Upper lobe of left lung (tissue), 6 donors: ENCODE measurements at places on chromosomes 1 and 21. TPM values are rescaled to one million over a fixed set of nuclear protein-coding genes. Genes with fewer than 3 reads are reported as not detected.
A peak's percentile ranks its signal among the peaks of the same experiment; 100 is the strongest.

DNA sequence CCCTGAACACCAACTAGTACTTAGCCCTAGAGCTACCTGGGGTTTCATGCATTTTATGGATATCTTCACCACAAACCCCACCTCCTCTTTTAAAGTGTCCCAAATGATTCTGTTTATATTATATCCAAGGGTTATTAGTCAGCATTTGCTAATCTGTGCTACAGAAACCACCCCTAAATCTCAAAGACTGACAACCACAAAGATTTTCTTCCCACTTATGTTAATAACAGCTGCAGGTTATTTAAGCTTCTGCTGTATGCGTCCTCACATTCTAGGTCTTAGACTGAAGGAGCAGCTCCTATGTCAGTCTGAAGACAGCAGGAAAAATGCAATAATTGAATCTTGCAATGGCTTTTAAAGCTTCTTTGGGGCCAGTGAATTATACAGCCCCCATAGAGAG lies 11.2 kb upstream of the PHC2 start:
- H3K27ac ChIP-seq, result no peak overlapping the region
- H3K27me3 ChIP-seq, result no peaks in the 10 kb centered on the region
- H3K36me3 ChIP-seq, result no peaks in the 10 kb centered on the region
- no peaks in the 10 kb centered on the region for H3K4me1 ChIP-seq
- H3K4me3 ChIP-seq, result no peak overlapping the region
- no peak for DNase-seq

DNA sequence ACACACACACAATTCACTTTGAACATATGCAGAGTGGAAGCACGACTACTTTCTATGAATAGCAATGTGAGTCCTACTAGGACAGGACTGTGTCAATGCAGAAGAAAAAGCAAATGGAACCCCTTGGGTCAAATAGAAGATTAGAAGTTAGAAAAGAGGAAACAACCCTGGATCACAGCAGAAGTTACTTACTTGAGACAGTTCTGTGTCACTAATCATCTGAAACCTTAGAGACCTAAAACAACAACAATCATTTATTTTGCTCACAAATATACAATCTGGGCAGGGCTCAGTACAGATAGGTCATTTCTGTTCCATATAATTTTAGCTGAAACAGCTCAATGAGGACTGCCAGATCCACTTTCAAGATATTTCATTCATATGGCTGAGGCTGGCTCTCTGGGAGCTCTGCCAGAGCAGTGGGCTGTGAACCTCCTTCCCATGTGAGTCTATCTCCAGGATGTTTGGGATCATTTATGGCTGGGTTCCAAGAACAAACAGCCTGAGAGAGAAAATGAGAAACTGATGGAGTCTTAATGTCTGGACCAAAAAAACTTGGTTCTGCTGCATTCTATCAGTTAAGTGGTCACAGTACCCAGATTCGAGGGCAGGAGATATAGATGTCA lies 42.5 kb upstream of the IL10 start:
- no peak for DNase-seq
- H3K36me3 ChIP-seq, result no peaks in the 10 kb centered on the region

DNA sequence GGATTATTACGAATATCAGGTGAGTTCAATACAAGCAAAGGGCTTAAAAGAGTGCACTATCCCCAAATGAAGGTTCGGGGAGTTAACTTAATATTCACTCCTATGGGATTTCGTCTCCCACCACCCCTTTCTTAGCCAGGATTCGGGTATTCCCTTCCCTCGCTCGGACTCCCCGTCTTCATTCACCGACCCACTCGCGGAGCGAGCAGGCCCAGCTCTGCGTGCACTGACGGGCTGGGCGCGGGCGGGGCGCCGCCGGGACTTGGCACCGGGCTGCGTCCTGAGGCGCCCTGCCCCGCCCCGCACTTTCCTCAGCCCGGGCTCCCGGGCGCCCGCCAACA lies 7.7 kb upstream of the MPZL1 start:
- H3K27me3 ChIP-seq, result no peaks in the 10 kb centered on the region
- peaks cover 18% of the 10 kb centered on the region for H3K4me1 ChIP-seq
- H3K27ac ChIP-seq, result peak overlapping the region; percentile 86
- DNase-seq, result peak; percentile 91
- H3K4me3 ChIP-seq, result peak overlapping the region; percentile 68

NCAM2 gene
- 3.1 TPM for total RNA-seq

GRCh38 chr1:55635856-55636255 lies 420.7 kb upstream of the USP24 start:
- H3K4me3 ChIP-seq, result no peak overlapping the region
- no peaks in the 10 kb centered on the region for H3K36me3 ChIP-seq
- H3K27ac ChIP-seq, result no peak overlapping the region
- H3K27me3 ChIP-seq, result no peaks in the 10 kb centered on the region
- DNase-seq, result no peak
- no peaks in the 10 kb centered on the region for H3K4me1 ChIP-seq

NKAIN1 gene
- total RNA-seq, result not detected

DNA sequence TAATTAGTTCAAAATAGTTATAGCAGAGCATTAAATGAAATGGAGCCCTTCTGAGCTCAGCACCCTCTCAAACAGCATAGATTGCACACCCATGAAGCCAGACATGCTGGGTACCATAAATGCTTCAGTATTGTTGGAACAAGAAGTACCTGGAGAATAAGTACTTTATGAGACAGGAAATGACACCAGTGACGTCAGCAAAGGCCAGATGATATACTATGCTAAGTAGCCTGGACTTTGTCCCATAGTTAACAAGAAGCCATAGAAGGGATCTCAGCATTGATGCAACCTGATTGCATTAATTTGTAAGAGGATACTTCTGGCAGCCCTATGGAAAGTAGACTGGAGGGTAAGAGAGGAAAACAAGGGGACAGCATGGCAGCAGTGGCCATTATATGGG lies 16.3 kb upstream of the GADD45A start:
- no peak for DNase-seq
- H3K4me1 ChIP-seq, result no peaks in the 10 kb centered on the region
- H3K36me3 ChIP-seq, result no peaks in the 10 kb centered on the region

GRCh38 chr1:154445040-154445472 lies 39.9 kb downstream of the IL6R start:
- DNase-seq, result no peak
- H3K27me3 ChIP-seq, result no peaks in the 10 kb centered on the region
- H3K36me3 ChIP-seq, result peaks cover 40% of the 10 kb centered on the region
- peak overlapping the region; percentile 3 for H3K27ac ChIP-seq

DNA sequence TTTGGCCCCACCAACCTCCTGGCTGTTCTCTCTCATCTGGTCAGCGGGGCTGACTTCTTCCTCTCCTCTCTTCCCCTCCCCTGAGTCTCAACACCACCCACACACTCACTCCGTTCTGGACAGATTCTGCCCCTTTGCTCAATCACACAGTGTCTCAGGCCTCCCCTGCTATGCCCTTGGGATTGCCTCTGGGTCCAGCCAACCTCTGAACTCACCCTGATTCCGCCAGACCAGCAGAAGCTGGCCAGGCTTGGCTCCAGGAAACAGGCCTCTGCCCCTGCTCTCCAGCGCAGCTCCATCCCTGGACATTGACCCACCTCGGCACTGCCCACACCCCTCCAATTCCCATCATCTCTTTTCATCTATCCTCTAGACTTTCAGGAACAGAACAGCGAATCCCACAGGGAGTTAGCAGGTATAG lies 22.1 kb downstream of the AHDC1 start:
- H3K4me3 ChIP-seq, result no peak overlapping the region
- no peak for DNase-seq
- peak overlapping the region; percentile 45 for H3K27ac ChIP-seq
- H3K4me1 ChIP-seq, result peaks cover 11% of the 10 kb centered on the region
- no peaks in the 10 kb centered on the region for H3K27me3 ChIP-seq
- H3K36me3 ChIP-seq, result no peaks in the 10 kb centered on the region

MYOM3 gene
- total RNA-seq, result 0.20 TPM

- no peak for DNase-seq
- H3K27ac ChIP-seq, result no peak overlapping the region
- no peaks in the 10 kb centered on the region for H3K27me3 ChIP-seq
- no peak overlapping the region for H3K4me3 ChIP-seq
- H3K36me3 ChIP-seq, result no peaks in the 10 kb centered on the region
These were observed 867.3 kb downstream of the TTLL7 start for GRCh38 chr1:83131692-83131955.

TRAF3IP3 gene
- 13.3 TPM for total RNA-seq

LCE2D gene
- not detected for total RNA-seq

DNA sequence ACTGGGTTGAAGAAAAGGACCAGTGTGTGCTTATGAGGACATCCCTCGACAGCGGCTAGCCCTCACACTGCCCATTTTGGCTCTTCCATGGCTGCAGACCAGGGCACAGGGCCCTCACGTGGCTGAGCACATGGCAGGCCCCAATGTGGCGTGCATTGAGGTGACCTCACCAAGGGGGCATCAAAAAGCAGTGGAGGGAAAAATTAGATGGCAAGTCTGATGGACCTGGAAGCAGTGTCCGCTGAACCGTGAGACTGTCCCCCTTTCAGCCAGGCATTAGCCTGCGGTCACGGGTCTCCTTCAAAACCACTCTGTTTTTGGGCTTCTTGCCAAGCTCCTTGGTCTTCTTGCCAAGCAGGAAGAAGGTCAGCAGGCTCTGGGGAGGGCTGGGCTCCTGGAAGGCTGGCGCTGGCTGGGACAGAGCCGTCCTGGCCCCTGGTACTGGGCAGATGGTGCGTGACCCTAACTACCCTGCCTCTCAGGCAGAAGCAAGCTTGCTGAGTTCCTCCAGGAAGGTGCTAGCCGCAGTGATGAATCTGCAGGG lies 30.8 kb downstream of the TRIM67 start:
- H3K4me1 ChIP-seq, result peaks cover 6% of the 10 kb centered on the region
- H3K4me3 ChIP-seq, result no peak overlapping the region
- no peak overlapping the region for H3K27ac ChIP-seq
- no peaks in the 10 kb centered on the region for H3K27me3 ChIP-seq
- H3K36me3 ChIP-seq, result no peaks in the 10 kb centered on the region

- H3K4me1 ChIP-seq, result no peaks in the 10 kb centered on the region
- no peak overlapping the region for H3K4me3 ChIP-seq
- no peak overlapping the region for H3K27ac ChIP-seq
- H3K27me3 ChIP-seq, result no peaks in the 10 kb centered on the region
These were observed 258.9 kb upstream of the PROX1 start for GRCh38 chr1:213728593-213729536.

- H3K27ac ChIP-seq, result no peak overlapping the region
- H3K27me3 ChIP-seq, result no peaks in the 10 kb centered on the region
- no peaks in the 10 kb centered on the region for H3K4me1 ChIP-seq
- H3K4me3 ChIP-seq, result no peak overlapping the region
- no peaks in the 10 kb centered on the region for H3K36me3 ChIP-seq
These were observed 41.9 kb downstream of the CACNA1E start for GRCh38 chr1:181525104-181525721.

DNA sequence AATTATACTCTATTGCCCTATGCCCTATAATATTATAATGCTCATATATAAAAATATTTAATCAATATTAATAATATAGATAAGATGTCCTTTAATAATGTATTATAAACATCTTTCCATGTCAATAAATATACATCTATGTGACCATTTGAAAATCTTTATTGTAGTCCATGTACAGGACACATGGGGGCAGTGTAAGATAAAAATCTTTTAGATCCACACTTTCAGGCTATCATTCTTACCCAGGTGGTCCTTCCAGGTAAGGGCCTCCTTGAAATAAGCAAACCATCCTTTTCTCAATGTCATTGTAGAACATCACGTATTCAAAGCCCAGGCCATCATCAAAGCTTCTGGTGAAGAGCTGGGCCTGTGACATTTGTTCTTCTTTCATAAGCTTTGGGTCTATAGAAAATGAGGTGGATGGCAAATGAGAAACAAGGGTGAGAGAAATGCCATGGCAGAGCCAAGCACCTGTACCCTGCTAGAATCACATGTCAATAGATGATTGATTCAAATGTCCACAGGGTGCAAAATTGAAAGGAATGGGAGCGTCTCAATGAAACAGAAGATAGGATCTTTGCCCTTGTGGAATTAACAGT lies 20.2 kb downstream of the THEM4 start:
- peaks cover 19% of the 10 kb centered on the region for H3K36me3 ChIP-seq
- H3K4me3 ChIP-seq, result no peak overlapping the region
- H3K27me3 ChIP-seq, result no peaks in the 10 kb centered on the region
- DNase-seq, result no peak
- H3K27ac ChIP-seq, result no peak overlapping the region
- no peaks in the 10 kb centered on the region for H3K4me1 ChIP-seq

DNA sequence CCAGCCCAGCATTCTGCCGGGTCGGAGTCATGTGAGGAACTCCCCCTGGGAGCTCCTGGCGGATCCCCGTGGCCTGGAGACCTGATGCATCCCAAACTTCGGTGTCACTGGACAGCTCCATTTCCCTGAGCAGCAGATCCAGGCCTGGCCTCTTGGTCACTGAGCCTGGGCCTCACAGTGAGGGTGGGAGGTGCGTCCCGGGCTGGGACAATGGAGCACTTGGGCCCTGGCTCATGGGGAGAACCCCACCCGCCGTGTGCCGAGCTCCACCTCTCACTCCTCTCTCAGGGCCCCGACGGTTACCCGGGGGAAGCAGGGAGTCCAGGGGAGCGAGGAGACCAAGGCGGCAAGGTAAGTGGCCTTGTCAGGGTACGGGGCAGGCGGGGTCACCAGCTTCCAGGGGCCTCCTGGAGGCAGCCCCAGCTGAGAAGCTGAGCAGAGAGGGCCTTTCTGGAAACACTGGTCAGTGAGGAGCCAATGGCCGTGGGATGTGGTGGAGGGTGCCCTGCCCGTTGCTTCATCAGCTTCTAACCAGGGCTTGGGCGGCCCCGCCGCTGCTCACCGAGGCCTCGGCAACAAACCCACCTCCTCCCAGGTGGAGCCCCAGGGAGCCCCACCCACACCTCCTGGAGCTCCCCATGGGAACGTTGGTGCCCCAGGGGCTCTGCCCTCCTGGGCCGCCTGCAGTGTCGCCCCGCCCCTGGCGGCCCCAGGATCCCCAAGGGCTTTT lies 19.8 kb downstream of the COL6A2 start:
- no peaks in the 10 kb centered on the region for H3K36me3 ChIP-seq
- H3K4me3 ChIP-seq, result no peak overlapping the region
- H3K27ac ChIP-seq, result no peak overlapping the region
- no peaks in the 10 kb centered on the region for H3K27me3 ChIP-seq
- H3K4me1 ChIP-seq, result no peaks in the 10 kb centered on the region

GRCh38 chr1:60564916-60565750 lies 491.6 kb upstream of the C1orf87 start:
- DNase-seq, result no peak
- no peak overlapping the region for H3K4me3 ChIP-seq
- no peaks in the 10 kb centered on the region for H3K27me3 ChIP-seq
- no peak overlapping the region for H3K27ac ChIP-seq

AK5 gene
- total RNA-seq, result 0.74 TPM

- H3K27me3 ChIP-seq, result no peaks in the 10 kb centered on the region
- H3K4me3 ChIP-seq, result no peak overlapping the region
- no peaks in the 10 kb centered on the region for H3K36me3 ChIP-seq
- H3K27ac ChIP-seq, result no peak overlapping the region
- DNase-seq, result no peak
- no peaks in the 10 kb centered on the region for H3K4me1 ChIP-seq
These were observed 9.6 kb downstream of the STUM start for GRCh38 chr1:226558036-226558650.

GRCh38 chr1:224722838-224723237 lies 106.7 kb downstream of the CNIH3 start:
- H3K4me1 ChIP-seq, result no peaks in the 10 kb centered on the region
- DNase-seq, result no peak
- no peaks in the 10 kb centered on the region for H3K36me3 ChIP-seq
- H3K27ac ChIP-seq, result no peak overlapping the region
- no peak overlapping the region for H3K4me3 ChIP-seq
- H3K27me3 ChIP-seq, result no peaks in the 10 kb centered on the region

- no peaks in the 10 kb centered on the region for H3K4me1 ChIP-seq
- H3K27ac ChIP-seq, result no peak overlapping the region
- H3K4me3 ChIP-seq, result no peak overlapping the region
These were observed 34.0 kb downstream of the ATP1A1 start for GRCh38 chr1:116407033-116407432.

IRF6 gene
- 11.5 TPM for total RNA-seq
